Hematopoietic multipotent progenitor cell treated with erythropoietin and hydrocortisone succinate and interleukin-3 and kit ligand, for 15 days (in vitro differentiated cells): ENCODE measurements at places on chromosomes 1 and 21.

DNA sequence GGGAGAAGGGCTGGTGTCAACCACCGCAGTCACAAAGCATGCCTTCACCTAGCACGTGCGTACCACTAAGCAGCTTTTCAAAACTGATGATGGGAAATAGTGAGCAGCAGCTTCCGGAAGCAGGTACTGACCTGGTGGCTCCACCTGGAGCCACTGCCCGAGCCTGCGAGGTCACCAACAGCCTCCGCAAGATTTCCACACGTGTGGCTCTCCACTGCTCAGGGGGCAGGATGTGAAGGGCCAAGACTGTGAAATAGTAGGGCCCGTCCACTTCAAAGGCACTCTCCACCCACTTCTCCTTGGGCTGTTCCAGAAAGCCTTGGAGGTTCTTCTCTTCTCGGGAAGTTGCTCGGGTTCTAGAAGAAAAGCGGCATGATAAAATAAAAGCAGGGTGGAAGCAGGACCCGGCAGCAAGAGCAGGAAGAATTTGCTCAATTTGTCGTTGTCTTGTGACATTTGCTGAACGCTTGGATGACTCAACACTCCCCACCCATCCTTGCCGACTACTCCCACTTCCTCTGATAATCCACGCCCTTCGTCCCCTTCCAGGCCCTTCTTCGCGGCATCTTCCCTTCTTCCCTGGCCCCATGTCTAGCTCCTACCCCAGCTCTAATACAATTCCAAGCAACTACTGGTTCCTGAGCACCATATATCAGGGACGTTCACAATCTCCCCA lies 124.9 kb upstream of the IFFO2 start:
- DNase-seq, result peak; percentile 72

GRCh38 chr1:39497585-39497984 lies 6.1 kb downstream of the BMP8A start:
- no peak for DNase-seq

DNA sequence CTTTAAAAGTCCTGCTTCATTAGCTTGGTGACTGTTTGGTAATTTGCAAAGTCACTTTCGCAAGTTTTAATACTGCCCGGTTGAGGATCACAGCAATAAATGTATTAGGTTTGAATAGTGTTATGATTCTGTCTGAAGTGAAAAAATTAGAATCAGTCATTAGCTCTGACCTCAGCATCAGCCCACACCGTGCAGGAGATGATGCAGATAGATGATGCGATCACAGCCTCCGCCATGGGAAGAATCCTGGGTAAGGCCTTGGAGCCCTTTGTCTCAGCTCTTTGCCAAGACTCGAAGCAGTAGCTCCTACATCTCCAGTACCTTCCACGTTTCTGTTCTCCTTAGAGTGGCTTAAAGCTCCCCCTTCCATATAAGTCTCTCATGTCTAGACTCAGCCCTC lies 366.7 kb downstream of the CAMTA1 start:
- no peak for DNase-seq

DNA sequence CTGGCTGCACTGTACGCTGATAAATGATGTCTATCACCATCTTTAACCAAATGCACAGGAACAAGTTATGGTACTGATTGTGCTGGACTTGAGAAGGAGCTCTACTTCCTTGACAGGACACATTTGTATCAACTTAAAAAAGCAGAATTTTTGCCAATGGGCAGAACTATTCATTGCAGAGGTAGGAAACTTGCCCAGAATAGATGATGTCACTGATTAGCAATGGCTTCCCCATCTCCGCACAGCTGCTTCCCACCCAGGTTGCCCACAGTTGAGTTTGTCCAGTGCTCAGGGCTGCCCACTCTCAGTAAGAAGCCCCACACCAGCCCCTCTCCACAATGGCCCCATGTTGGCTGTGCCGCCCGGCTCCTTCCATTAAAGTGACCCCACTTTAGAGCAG lies 33.4 kb downstream of the CAPN2 start:
- no peak for DNase-seq

DNA sequence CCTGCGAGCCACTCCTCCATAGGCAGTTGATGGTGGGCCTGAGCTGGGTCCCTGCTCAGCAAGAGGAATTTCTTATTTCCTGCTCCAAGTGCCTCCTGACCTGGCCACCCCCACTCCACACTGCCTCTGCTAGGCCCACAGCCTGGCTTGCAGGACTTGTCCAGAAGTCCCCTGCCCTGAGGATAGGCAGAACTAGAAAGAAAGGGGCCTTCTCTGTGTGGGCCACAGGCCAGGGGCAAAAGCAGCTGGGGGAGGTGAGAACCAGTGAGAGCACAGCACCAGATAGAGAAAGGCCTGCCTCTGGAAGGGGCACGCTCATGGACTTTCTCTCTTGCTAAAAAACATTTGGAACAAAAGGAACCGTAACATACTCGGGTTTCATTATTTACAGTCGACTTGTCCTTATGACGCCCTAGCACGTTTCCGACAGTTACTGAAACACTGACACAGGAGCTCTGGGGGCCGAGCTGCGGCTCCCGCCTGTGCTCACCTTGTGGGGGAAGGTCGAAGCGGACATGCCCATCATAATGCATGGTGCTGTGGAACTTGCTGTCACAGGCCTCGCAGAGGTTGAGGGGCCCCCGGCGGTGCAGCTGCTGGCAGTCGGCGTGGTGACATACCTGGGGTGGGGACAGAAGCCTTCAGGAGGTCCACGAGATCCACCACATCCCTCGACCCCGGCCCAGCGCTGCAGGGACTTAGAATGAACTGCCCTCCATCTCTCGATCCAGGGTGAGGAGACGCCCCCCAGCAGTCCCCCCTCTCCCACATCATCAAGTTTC lies 11.3 kb upstream of the TNFRSF25 start:
- DNase-seq, result no peak

GRCh38 chr1:193926956-193927355 lies 740.5 kb upstream of the B3GALT2 start:
- DNase-seq, result no peak

GRCh38 chr1:197814306-197814705 lies 39.0 kb upstream of the DENND1B start:
- no peak for DNase-seq

DNA sequence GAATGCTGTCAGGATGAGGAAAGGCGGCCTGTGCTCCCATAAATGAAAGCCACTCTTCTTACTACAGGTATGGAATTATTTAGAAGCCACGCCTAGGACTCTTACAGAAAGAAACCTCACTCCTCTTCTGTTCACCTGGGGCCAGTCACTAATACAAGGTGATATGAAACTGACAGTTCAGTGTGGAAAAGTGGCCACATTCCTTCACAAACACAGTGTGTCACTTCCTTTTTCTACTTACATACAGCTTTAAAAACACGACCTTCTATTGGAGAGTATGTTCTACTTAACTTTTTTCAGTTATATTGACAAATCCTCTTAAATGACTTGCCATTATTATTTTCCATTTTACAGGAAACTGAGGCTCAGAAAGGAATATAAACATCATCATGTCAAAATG lies 163.1 kb downstream of the PCNX2 start:
- no peak for DNase-seq

DNA sequence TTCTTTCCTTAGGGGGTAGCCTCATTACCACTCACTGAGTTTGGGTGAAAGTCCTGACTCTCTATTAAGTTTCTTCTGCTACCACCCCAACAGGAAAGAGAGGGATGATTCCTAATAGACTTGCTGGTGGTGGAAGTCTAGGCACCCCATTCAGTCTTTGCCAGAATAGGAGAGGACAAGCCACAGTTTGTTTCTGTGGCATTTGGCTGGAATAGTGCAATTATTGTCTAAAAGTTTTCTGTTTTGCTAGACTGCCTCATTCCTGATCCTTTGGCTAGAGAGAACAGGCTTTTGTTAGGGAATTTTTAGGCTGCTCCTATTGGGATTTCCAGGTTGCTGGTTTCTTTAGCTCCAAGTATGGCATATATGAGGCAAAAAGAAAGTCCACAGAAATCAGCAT lies 9.9 kb upstream of the HJV start:
- DNase-seq, result no peak

DNA sequence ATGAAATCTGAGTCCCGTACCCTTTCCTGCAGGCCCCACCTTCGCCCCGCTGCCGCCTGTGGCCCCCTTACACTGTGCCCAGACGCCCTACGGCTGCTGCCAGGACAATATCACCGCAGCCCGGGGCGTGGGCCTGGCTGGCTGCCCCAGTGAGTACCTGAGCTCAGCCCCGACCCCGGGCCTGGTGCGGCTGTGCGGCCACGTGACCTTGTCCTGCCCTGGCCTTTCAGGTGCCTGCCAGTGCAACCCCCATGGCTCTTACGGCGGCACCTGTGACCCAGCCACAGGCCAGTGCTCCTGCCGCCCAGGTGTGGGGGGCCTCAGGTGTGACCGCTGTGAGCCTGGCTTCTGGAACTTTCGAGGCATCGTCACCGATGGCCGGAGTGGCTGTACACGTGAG lies 25.2 kb downstream of the AGRN start:
- DNase-seq, result no peak

DNA sequence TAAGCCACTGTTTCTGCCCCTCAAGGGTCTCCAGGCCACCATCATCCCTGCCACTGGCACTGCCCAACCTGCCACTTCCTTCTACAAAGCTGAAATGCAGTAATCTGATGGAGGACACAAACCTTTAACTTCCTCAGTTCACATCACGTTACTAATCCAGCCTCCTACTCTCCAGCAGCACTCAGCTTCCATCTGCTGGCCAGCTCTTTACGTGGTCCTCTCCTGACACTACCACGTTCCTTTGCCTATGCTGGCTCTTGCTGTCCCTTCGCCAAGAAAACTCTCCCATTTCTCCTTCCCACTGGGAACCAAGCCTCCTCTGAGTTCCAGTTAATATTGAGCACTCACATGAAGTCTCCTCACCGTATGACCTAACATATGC lies 124.0 kb downstream of the EDEM3 start:
- no peak for DNase-seq

GRCh38 chr21:17491716-17492414 lies 21.0 kb upstream of the CXADR start:
- DNase-seq, result no peak

DNA sequence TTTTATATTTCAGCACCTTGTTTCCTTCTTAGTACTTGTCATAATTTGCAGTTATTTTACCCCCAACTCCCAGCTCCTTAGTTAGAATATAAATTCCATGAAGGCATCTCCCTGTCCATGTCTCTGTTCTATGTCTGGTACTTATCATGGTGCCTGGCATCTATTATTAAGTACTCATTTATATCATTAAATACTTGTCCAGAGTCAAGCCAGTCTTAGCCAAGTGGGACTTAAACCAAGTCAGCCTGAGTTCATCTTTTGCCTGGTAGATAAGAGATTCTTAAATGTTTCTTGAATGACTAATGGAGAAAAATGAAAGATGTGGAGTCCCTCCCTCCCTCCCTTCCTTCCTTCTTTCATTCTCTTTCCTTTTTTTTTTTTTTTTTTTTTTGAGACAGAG lies 9.4 kb downstream of the SLC25A44 start:
- DNase-seq, result no peak
